ENCODE measurements at places on chromosomes 12 and 14.
A peak's percentile ranks its signal among the peaks of the same experiment; 100 is the strongest.

DNA sequence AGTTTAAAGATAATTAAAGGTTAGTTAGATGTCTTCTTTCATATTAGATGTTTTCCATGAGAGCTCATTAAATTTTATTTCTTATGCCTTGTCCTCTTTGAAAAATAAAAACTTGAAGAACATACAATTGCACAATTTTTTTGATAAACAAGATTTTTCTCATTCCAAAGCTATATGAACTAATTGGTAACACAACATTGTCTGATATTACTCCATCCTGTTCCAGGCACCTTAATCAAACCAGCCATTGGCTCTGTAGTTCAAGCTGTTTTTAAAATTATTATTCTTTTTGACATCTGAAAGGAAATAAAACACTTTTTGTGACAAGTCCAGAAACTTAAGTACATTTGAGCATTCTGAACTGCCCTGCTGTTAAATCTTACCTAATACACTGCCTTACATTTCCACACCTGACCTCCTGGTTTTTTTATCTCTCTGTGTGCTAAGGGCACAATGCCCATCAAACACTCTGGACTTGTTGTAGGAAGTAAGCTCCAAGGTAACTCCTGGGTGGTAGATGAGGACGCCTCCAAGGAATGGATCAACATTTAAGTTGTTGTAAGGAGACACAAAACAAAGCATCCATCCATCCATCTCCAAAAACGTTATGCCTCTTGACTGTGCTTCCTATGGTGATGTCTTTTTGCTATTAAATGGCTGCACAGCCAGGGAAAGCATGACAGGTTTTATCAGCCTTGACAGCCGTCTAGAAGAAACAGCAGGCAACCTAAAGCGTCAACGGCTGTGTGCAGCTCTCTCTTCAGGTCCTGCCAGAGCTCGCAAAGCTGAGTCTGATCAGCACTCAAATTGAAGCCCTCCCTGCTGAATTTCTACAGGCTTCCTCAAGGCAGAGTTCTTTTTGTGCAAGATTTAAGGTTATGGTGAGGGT lies 449.9 kb upstream of the FLRT2 start:
- no peaks in the 10 kb centered on the region for H3K27me3 ChIP-seq
- H3K36me3 ChIP-seq = no peaks in the 10 kb centered on the region
- no peak overlapping the region for H3K27ac ChIP-seq
- H3K4me3 ChIP-seq = no peak overlapping the region
- no peaks in the 10 kb centered on the region for H3K4me1 ChIP-seq

GRCh38 chr14:70013271-70013873 lies 134.2 kb downstream of the SMOC1 start:
- no peak overlapping the region for H3K27ac ChIP-seq
- H3K27me3 ChIP-seq = no peaks in the 10 kb centered on the region
- DNase-seq = no peak
- H3K4me3 ChIP-seq = no peak overlapping the region
- no peaks in the 10 kb centered on the region for H3K36me3 ChIP-seq

GRCh38 chr14:30210630-30211029 lies 283.0 kb upstream of the PRKD1 start:
- H3K4me1 ChIP-seq = no peaks in the 10 kb centered on the region
- no peak for DNase-seq
- H3K27ac ChIP-seq = no peak overlapping the region

DNA sequence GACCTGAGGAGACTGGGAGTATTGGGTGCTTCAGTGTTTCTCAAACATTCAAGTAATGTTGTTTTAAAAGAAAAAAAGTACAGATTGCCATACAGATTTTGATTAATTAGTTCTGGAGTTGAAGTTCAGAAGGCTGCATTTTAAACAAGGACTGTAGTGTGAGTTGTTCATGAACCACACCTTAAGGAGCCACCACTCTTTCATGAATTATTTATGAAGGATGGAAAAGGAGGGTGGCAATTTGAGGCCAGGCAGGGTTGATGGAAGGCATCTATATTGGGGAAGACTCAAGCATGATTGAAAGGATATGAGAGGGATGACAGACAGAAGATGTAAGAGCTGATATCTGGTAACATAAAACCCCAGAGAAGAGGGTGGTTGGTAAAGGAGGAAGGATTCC lies 146.6 kb upstream of the CAND1 start:
- H3K27me3 ChIP-seq = no peaks in the 10 kb centered on the region
- no peak for DNase-seq
- H3K4me3 ChIP-seq = no peak overlapping the region
- no peaks in the 10 kb centered on the region for H3K4me1 ChIP-seq
- H3K27ac ChIP-seq = no peak overlapping the region
- H3K36me3 ChIP-seq = no peaks in the 10 kb centered on the region

DNA sequence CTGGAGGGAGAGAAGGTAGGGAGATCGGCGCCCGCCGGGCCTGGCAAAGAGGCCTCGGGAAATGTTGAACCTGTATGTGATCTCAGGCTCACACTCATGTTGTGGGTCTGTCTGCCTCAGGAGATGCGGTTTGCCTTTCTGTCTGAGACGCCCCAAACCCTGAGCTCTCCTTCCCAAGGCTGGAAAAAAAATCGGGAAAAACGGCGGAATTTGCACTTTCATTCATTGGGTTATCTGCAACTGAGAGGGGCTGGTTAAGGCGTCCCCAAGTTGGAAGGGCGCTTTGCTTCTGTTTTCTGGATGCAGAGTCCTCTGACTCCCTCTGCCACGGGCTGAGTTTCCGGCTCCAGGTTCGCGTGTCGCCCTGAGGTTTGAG lies 5.0 kb upstream of the HOXC9 start:
- no peak overlapping the region for H3K27ac ChIP-seq
- H3K4me3 ChIP-seq = peak overlapping the region; percentile 66
- H3K27me3 ChIP-seq = peaks cover 50% of the 10 kb centered on the region
- no peaks in the 10 kb centered on the region for H3K36me3 ChIP-seq
- DNase-seq = no peak

- no peaks in the 10 kb centered on the region for H3K27me3 ChIP-seq
- no peak overlapping the region for H3K27ac ChIP-seq
- no peak for DNase-seq
- H3K36me3 ChIP-seq = no peaks in the 10 kb centered on the region
- H3K4me1 ChIP-seq = no peaks in the 10 kb centered on the region
These were observed 34.2 kb downstream of the PTPRB start for GRCh38 chr12:70603044-70603443.

DNA sequence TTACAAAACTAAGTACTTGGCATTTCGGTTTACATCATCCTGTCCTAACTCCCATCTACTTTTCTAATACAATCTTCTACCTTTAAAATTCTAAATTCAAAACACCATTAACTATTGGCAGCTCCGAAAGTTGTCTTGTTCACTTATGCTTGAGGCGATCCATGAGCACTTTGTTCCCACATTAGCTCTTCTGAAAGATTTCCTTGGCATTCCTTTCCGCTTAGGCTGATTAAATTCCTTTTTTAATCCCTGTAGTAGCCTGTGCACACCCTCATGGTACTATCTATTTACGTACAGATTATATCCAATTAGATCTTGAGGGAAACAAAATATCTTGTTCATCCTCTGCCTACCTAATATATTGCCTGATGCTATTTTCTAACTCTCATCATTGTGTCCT lies 480.7 kb downstream of the PRKD1 start:
- H3K4me1 ChIP-seq = no peaks in the 10 kb centered on the region
- H3K4me3 ChIP-seq = no peak overlapping the region
- H3K27me3 ChIP-seq = no peaks in the 10 kb centered on the region

DNA sequence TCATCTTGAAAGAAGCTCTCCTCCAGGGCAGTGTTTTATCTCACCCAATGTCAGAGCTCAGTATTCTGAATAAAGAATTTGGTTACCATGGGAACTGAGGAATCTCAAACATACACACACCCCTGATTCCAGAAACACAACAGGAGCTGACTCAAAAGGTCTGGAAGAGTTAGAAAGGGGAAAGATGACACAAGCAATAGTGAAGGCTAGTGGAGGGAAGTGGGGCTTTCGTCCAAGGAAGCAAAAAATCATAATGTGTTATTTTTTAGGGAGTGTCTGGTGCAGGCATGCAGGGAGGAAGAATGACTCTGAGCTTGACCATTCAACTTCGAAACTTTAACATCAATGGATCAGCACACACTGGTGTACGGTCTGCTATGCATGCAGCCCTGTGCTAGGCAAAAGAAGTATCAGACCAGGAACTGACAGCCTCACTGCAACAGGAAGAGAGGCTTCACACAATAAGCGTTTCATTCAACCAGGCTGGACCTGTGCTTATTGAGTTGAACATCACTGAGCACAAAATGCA lies 20.3 kb downstream of the HEBP1 start:
- no peak for DNase-seq
- peaks cover 2% of the 10 kb centered on the region for H3K36me3 ChIP-seq
- no peak overlapping the region for H3K4me3 ChIP-seq
- H3K4me1 ChIP-seq = peaks cover 41% of the 10 kb centered on the region

DNA sequence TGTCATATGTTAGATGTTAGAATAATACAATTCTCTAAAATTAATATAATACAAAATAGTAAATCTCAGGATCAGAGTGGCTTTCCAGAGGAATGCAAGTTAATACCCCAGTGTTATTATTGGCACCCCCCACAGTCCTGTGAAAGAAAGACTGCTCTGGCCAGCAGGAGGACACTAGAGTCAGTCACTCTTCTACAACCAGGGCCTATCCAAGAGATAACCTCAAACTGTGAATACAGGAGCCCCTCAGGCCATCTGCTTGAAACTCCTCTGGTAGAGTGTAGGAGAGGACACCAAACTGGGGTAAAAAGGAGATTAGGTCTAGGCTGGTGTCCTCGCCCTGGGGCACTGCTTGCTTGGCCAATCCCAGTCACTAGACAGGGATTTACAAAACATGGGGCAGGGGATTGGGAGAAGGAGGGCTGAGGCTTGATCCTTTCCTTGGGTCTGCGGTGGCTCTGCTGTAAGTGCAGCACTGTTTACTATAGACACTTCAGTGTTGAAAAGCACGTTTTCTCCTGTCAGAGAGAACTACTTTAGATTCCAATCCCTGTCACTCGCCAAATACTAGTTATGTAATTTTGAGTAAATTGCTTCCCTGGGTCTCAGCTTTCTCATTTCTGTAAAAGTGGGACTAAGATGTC lies 44.5 kb upstream of the PTPRR start:
- H3K36me3 ChIP-seq = no peaks in the 10 kb centered on the region
- H3K27me3 ChIP-seq = no peaks in the 10 kb centered on the region
- no peak for DNase-seq

DNA sequence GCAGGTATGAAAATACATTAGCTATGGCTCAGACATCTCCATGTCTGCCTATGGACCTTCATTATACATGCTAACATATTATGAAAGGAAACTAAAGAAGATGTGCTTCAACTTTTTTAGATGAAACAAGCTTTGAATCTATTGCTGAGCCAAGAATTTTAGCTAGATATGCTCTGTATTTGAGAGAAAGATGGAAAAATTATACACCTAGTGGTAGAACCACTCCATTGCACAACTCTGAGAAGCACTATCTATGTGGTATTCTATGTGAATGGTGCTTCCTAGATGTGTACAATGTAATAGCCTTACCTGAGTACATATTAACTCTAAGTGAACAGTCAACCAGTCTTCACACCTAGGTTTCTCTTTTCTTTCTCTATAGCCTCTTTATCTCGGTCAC lies 17.3 kb downstream of the EPYC start:
- no peak overlapping the region for H3K27ac ChIP-seq
- DNase-seq = no peak
- H3K27me3 ChIP-seq = no peaks in the 10 kb centered on the region
- no peak overlapping the region for H3K4me3 ChIP-seq
- H3K4me1 ChIP-seq = no peaks in the 10 kb centered on the region
- H3K36me3 ChIP-seq = no peaks in the 10 kb centered on the region

DNA sequence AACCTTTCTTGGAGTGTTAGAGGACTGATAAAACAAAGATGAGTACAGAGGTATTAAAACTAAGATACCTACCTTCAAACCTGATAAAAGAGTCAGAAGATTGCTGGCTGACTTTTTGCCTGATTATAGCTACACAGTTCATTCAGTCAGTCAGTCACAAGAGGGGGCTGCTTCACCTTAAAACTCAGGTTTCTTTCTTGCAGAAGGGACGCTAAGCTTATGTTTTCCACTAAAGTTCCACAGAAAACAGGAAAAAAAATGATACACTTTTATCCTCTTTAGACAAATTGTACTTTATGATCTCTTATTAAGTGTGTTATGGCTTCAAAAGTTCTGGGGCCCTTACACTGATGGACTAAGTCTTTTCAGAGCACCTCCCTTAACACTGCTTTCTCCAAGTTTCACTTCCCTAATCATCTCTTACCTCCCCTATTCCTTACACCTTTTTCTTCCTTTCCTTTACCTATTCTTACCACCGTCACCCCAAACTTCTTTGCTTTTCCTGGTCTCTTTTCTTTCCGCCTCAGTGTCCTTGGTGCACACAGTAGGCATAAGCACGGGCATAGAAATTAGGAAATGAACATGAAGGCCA lies 448.7 kb upstream of the OR4E1 start:
- H3K27ac ChIP-seq = no peak overlapping the region
- H3K27me3 ChIP-seq = no peaks in the 10 kb centered on the region
- no peaks in the 10 kb centered on the region for H3K36me3 ChIP-seq
- H3K4me3 ChIP-seq = no peak overlapping the region
- no peaks in the 10 kb centered on the region for H3K4me1 ChIP-seq

DNA sequence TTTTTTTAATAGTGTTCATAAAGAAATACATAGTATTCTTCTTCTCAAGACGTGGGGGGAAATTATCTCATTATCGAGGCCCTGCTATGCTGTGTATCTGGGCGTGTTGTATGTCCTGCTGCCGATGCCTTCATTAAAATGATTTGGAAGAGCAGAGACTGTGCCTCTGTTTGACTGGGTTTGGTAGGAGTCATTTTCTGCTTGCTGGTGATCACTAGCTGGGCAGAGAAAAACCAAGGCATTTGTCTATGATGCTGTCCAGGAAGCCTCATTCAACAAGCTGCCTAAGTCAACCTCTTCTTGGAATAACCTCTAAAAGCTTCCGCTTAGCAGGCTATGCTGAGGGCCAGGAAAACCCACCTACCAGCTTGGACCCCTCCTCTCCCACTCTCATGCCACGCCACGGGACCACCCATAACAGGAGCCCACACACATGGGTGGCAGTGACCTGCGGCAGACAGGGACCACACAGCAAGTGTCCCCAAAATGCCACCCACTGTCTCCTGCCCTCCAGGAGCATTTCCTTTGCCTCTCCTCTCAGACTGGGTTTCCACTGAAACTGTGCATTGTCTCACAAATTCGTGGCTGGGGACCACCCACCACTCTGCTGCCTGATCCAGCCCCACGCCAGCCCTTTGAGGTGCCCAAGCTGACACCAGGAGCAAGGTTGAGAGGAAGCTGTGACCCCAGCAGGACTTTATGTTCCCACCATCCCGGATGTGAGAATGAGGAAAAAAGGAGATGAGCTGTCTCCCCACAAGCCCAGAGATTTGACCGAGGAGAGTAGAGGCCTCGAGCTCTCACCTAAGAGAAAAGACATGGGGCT lies 36.8 kb downstream of the DAD1 start:
- no peak overlapping the region for H3K27ac ChIP-seq
- H3K4me1 ChIP-seq = peaks cover 8% of the 10 kb centered on the region
- DNase-seq = no peak
- H3K27me3 ChIP-seq = no peaks in the 10 kb centered on the region

GRCh38 chr14:32727832-32728231 lies 210.8 kb upstream of the NPAS3 start:
- H3K36me3 ChIP-seq = no peaks in the 10 kb centered on the region
- peaks cover 2% of the 10 kb centered on the region for H3K4me1 ChIP-seq
- H3K27me3 ChIP-seq = no peaks in the 10 kb centered on the region
- DNase-seq = no peak

- H3K36me3 ChIP-seq = no peaks in the 10 kb centered on the region
- DNase-seq = no peak
- peaks cover 8% of the 10 kb centered on the region for H3K4me1 ChIP-seq
- H3K4me3 ChIP-seq = no peak overlapping the region
- H3K27me3 ChIP-seq = no peaks in the 10 kb centered on the region
These were observed 6.5 kb upstream of the PRPH start for GRCh38 chr12:49288412-49288853.

Measured in thoracic aorta (tissue), 2 donors.